Esophagus squamous epithelium (tissue), 5 donors: ENCODE measurements at places on chromosomes 2 and 18.
A peak's percentile ranks its signal among the peaks of the same experiment; 100 is the strongest.

DNA sequence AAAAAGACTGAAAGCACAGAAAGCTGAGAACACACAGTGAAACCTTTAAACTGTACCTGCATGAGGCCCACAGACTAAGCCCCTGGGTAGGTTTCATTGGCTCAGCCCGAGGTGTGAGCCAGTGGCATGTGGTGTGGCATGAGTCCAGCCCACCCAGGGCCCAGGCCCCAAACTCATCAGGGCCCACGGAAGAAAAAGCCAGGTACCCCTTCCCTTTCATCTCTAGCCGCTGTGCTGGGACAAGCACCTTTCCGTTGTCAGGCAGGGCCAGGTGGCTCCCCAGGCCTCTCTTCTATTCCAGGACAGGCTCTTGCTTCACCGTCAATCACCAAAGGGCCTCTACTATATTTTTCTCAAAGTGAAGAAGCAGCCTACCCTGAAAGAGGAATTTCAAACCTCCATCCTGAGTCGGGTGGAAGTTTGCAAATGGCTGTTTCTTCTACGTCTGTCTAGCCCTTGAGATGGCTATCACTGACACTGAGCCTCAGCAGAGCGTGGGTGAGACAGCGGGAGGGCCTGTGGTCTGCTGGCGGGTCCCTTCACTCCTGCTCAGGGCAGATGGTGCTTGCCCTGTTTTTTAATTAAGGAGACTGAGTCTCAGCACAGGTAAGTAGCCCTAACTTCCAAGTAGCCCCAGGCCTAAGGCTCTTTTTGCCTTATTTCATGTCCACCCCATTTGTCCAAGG, 8.6 kb downstream of the DNAJB2 start:
- DNase-seq, result no peak

- no peak for DNase-seq
Measured at GRCh38 chr2:186455613-186456012, 30.4 kb upstream of the ZC3H15 start.

DNA sequence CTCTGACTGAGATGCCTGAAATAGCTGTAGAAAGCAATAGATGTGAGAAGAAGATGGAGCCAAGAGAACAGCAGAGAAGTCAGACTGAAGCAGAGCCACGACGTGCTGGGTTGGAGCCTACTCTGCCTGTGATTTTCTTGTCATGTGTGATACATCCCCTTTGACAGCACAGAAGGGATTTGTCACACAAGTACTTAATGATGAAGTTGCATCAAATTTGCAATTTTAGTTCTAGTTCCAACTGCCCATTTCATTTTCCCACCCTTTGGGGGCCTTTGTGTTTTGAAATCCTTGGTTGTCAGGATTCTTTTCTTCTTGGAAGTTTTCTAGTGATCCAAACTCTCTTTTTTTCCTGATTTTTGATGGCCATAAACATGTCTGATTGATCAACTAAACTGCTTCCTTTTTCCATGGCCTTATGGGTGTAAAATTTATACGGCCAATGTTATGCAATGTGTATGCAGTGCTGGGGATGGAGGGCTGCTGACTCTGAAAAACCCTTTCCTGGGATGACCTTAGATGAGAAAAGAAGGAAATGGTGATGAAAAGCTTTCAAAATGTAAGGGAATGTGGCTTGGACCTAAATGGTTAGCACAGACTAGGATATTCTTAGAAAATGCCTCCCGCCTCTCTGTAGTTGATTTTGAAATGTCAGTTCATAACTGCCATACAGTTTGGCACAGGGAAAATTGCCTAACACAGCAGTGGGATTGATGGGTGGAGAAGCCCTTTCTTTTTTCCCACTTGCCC, 9.6 kb upstream of the B3GNT2 start:
- no peak for DNase-seq

DNA sequence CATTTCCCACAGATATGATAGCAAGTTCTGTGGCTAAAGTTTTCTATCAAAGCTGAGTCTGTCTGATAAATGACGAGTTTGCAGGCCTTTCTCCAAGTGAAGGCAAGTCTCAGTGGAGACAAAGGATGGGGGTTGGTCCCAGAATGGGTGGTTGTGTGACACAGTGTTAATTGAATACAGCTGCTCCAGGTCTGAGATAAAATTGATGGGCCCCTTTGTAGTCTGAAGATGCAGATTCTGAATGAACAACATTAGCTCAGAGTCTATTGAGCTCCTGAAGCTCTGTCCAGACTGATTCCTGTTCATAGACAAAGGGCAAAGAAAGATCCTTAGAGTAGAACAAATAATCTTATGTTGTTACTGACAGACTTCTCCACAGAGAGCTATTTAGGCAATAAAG, 296.9 kb upstream of the CYRIA start:
- DNase-seq, result no peak

DNA sequence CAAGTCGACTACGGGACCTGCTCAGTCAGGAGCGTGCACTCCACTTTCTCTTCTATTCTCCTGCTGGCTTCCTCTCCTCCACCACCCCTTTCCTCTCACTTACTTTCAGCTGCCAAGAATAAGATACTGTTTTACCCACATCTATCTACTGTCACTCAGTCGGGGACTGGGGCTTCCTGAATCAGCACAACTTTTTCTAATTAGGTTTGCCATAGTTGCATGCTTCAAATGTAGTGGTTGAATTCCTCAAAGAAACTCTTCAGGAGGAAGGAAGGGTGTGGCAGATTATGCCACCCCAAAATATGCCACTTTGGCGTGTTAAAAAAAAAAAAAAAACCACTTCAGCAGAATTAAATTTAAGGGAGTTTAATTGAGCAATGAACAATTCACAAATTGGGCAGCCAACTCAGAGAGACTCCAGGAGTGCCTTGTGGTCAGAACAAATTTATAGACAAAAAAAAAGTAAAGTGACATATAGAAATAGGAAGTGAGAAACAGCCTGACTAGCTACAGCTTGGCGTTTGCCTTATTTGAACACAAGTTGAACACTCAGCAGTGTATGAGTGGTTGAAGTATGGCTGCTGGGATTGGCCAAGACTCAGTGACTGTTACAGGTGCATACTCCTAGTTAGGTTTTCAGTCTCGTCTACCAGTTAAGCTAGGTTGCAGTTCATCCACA, 32.5 kb upstream of the RMDN2 start:
- DNase-seq, result no peak

GRCh38 chr2:176418768-176419167, 149.5 kb downstream of the MTX2 start:
- no peak for DNase-seq

GRCh38 chr2:207934720-207935119, 90.6 kb downstream of the PLEKHM3 start:
- DNase-seq, result no peak

- DNase-seq, result no peak
Measured at GRCh38 chr2:201668402-201668910, 25.2 kb upstream of the TMEM237 start.

- no peak for DNase-seq
Measured at GRCh38 chr2:132733094-132733493, 63.1 kb upstream of the LYPD1 start.

GRCh38 chr2:195364015-195364965, 292.7 kb upstream of the SLC39A10 start:
- no peak for DNase-seq

DNA sequence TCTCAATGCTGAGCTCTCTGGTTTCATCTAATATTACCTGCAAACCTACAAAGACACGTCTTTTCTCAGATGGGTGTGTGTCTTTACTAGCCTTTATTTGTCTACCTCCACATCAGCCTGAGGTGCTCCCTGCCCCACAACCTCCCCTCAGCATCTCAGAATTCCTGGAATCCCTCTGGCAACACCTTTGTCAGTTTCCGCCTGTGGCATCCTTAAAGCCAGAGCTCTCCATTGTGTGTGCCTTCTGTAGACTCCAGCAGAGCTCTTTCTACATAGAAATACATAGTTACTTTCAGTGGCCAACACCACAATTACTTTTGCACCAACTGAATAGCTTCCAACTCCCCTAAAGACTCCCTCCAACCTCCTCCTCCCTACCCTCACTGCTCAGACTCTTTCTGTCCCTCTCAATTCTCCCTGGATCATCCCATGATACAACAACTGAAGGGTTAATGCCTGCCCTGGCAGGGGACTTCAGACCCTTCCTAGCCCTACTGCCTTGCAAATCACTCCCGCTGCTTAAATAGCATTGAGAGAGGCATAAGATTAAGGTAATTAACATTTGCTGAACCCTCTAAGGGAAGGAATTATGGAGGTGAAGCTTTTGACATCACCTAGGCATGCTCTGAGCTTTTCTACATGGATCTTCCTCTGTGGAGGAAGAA, 39.6 kb upstream of the RMDN2 start:
- no peak for DNase-seq

- no peak for DNase-seq
Measured at GRCh38 chr2:74267068-74267467, 68.7 kb downstream of the MTHFD2 start.

DNA sequence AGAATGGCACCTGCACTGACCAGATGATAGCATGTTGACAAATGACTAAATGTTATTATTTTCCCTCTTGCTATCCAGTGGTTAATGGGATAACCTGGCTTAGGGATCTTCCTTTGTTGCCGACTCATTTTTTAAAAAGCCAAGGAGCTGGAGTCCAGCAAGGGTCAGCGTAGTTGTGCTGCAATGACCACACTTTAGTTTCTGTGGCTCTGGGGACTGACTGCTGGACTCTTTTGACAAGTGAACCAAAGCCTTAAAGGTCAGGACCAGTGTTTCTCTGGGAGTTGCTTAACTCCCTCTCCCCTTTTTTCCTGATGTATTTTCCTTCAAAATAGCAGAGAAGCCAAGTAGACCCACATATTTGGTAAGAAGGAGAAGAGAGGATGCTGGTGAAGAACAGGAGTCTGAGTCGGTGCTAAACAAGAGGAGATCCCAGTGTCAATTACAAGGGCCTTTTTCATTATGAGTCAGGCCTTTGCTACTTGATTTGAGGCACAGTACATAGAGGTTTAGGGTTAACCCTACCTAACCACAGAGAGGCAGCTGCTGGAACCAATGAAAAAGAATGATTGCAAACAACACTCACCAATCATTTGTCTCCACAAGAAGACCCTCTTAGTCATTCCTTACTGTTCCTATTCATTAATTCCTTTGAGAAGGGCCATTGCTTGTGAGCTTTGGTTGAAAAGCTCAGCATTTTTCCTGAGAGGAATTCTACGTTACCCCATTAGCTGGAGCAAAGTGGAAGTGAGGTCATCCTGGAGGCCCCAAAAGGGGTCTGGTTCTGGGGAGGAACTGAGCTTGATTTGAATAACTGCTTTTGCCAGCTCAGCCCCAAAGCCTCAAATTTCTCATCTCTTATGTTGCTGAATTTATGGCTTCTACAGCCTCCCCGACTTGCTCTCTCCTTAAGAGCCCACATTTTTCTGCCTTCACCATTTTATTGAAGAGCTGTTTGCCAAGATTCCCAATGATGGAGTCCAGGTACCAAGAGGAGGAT, 137.6 kb upstream of the HNMT start:
- no peak for DNase-seq

DNA sequence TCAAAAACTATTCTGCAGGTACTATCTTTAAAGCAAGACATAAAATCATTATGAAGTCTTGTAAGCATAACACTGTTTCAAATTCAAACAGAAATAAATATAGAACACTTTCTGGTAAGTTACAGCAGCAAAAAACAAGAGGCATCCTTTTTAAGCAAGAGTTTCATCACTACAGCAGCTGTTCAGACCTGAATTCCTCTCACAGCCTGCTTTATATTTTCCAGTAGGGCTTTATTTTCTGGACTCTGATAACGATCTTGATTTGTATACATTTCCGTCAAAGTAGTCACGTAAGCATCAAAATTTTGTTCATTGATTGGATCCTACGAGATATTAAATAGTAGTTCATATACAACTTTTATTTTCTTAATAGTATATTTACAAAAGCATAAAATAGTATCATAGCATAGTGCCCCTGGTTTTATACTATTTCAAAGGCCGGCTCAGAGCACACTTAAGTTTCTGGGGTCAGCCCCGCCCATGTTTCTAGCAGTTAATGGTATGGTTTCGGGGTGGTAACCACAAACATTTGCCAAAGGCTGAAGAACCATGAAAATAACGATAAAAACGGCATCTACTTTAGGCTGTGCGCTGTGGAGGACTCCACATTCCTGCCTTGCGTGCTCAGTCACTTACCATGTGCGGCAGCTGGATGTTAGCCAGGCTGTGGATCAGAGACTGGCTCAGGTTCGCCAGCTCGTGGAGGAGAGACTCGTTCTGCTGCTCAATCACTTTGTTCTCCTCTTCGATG, 47.5 kb upstream of the PXDN start:
- DNase-seq, result no peak

GRCh38 chr2:43018179-43019024, 208.0 kb downstream of the ZFP36L2 start:
- DNase-seq, result peak; percentile 21

DNA sequence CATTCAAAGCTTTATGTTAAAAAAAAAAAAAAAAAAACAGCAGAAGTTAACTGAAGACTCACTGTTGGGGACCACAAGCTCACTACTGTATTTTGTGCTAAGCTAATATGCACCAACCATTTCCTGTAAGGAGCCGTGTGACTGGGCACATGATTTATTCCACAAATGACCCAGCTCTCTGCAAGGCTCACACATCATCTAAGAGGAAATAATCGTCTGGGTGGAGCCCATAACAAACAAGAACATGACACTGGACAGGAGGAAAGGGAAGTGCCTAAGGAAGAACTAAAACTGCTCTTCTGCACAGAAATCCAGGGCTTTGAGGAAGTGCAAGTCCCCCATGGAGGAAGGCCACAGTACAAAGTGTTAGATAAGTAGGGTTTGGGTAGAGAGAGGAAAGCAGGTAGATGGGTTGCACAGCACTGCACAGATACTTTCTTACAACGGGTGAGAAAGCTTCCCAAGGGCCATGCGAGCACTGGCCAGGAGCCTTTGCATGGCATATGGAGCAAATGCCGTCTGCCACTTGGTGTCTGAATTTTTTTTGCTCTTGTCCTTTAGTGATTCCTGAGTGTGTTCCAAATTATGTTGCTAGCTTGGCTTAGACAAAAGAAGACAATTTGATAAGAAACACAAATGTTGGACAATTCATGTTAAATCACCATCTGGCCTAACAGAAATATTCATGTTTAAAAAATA, 24.4 kb downstream of the NFE2L2 start:
- peak; percentile 27 for DNase-seq

GRCh38 chr2:120622159-120622869, 113.4 kb upstream of the GLI2 start:
- DNase-seq, result no peak

DNA sequence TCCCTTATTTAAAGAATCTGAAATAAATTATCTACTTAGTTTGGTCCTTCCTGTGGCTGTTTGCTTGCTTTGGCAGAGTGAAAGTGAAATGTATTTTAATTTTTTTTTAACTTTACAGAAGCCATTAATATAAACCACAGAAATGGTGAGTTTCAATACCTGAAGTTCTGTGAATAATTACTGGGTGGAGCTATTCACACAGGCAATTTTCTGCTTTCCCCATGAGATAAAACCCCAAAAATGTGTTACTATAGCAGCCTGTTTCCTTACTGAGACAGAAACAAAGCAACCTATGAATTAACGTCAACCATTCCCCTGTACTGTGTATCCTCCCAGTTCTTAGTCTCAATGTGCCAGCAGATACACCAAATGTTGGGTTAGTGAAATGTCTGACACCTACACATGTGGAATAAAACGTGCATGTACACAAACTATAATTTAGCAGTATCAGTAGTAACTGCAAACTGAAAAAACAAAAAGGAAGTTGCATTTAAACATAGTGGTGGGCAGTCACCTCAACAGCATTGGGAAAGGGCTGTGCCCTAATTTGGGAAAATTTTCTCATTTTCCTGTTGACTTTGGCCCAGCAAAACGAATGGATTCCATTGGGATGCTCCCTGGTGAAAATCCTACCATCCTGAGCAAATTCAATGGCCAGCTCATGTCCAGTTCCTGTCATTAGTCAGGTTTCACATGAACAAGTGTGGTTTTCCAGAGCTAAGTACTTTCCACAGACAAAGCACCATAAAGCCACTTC, 73.1 kb upstream of the RMDN2 start:
- DNase-seq, result no peak
